Aorta (tissue), 5 donors: ENCODE measurements at places on chromosomes 3 and 15. TPM values are rescaled to one million over a fixed set of nuclear protein-coding genes. Genes with fewer than 3 reads are reported as not detected.

- no peak for DNase-seq
- peaks cover 1% of the 10 kb centered on the region for H3K36me3 ChIP-seq
- no peak overlapping the region for H3K27ac ChIP-seq
- no peak overlapping the region for H3K4me3 ChIP-seq
- H3K4me1 ChIP-seq, result no peaks in the 10 kb centered on the region
Measured at GRCh38 chr15:44482090-44482489, 54.7 kb downstream of the CTDSPL2 start.

DNA sequence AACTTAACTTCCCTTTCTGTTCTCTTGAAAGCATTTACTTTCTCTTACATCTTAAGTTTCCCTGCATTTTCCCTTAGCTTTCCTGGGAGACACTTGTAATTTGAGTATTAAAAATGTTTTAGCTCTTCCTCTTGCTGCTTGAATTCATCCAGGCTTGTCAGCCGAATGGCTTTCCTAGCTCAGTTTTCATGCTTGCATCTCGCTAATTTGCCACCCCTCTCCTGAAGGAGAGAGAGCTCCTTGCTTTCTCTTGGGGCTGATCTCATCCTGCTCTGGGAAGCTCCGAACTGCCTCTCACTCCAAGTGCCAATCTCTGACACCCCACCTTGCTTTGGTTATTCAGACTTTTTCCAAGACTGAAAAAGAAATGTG is 374.6 kb upstream of the TBL1XR1 start:
- DNase-seq, result no peak
- no peaks in the 10 kb centered on the region for H3K27me3 ChIP-seq
- peaks cover 2% of the 10 kb centered on the region for H3K4me1 ChIP-seq
- no peaks in the 10 kb centered on the region for H3K36me3 ChIP-seq
- no peak overlapping the region for H3K4me3 ChIP-seq
- no peak overlapping the region for H3K27ac ChIP-seq

DNA sequence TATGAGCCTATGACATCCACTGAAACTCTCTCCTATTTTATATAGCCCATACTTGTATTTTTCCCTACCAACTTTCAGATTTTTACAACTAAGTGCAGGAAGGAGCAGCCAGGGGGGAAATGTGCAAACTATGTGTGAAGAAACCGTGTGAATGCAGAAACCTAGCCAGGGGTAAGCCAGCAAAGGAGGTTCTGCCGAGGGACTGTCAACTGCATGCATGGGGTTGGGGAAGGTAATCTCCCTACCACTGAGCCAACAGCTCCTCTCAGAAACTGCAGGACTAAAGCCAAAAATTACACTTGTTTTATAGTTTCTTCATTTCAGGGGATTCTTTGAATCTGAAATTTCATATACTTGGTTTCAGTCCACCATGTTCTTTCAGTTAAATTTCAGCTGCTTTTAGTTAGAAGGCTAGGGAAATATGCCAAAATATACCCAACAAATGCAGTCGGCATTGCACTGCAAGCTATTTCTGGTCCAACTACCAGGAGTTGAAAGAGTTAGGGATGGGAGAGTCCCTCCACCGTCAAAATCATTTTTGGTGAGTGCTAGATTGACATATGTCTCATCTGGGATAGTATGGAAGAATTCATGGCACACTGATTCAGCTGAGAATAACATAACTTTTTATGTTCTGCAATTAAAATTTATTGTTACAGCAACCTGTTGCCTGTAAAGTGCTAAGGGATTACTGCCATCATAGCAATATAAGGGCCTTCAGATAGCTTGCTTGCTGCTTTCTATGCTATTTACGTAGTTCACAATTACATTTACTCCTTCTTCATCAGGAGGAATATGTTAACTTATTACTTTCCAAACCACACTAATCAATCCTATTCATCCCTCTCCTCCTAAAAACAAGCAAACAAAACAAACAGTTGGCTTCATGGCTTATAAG is 904.2 kb downstream of the ROBO1 start:
- H3K27ac ChIP-seq, result no peak overlapping the region
- no peaks in the 10 kb centered on the region for H3K27me3 ChIP-seq
- H3K4me1 ChIP-seq, result no peaks in the 10 kb centered on the region

Gene CCR1
- 21.5 TPM for total RNA-seq

DNA sequence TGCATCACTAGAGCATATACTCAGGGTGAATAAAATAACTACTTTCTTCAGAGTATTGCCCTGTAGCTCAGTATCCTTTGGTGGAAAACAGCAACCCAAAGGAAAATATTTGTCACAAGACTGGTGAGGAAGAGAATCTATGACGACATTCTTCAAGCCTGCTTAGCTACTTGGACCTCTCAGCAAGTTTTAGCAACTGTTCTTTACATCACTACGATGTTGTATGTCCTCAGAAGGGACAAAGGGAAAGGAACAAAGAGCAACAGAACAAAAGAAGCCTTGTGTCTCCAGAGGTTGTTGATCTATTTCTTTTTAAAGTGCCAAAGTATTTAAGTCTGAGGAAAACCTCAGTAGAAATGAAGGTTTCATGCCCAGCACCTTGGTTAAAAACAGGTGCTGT is 746.7 kb downstream of the NAALADL2 start:
- no peak overlapping the region for H3K4me3 ChIP-seq
- H3K36me3 ChIP-seq, result no peaks in the 10 kb centered on the region
- H3K27me3 ChIP-seq, result no peaks in the 10 kb centered on the region
- H3K4me1 ChIP-seq, result no peaks in the 10 kb centered on the region

DNA sequence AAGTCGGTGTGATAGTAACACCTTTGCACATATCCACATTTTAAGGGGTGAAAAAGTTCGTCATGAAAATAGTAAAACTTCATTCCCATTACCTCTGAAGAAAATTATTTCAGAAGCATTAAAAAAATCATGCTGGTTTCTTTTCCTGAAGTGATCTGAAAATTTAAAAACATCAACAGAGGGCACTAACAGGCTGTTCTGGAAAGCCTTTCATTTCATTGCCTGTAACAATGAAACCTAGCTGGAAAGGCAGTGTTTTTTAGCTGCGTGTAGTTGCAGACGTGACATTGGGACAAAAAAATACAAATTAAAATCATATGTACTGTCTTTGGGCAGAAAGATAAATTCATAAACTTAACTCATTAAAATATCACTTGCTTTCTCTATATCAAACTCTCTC is 993.8 kb downstream of the GBE1 start:
- no peaks in the 10 kb centered on the region for H3K27me3 ChIP-seq
- no peaks in the 10 kb centered on the region for H3K36me3 ChIP-seq
- H3K27ac ChIP-seq, result no peak overlapping the region
- DNase-seq, result no peak
- H3K4me3 ChIP-seq, result no peak overlapping the region

Gene ADIPOQ
- total RNA-seq, result 1.5 TPM

DNA sequence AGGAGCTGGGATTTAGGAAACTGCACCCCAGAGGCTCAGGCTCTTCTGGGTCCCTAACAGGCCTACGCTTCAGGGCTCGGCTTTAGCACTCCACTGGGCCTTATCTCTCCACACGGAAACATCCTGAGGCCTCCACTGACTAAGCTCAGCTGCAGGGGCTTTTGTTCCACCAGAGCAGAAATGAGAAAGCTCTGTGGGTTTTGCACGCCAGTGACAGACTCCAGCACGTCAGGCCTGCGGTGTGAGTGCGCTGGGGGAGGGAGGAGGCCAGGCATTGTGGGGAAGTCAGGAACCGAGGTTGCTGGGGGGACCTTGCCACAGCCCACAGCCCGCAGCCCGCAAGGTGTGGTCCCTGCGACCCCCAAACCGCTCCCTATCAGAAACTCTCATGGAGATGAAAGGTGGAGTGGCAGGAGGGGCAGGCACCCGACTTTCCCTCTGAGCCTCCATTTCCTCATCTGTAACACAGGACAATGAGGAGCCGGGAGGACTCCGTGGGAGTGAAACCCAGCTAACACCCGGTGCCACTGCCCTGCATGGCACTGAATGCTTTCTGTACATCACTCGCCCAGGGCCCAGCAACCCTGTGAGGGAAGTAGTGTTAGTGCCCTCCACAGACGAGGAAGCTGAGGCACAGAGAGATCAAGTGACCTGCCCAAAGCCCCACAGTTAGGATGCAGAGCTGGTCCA is 106.5 kb downstream of the TPRA1 start:
- no peak overlapping the region for H3K4me3 ChIP-seq
- H3K27ac ChIP-seq, result no peak overlapping the region
- H3K36me3 ChIP-seq, result no peaks in the 10 kb centered on the region

GRCh38 chr15:86663304-86663703 is 583.6 kb downstream of the AGBL1 start:
- H3K4me1 ChIP-seq, result no peaks in the 10 kb centered on the region
- DNase-seq, result no peak
- H3K27ac ChIP-seq, result no peak overlapping the region
- H3K27me3 ChIP-seq, result no peaks in the 10 kb centered on the region
- no peak overlapping the region for H3K4me3 ChIP-seq

- no peaks in the 10 kb centered on the region for H3K36me3 ChIP-seq
- no peaks in the 10 kb centered on the region for H3K4me1 ChIP-seq
- no peak overlapping the region for H3K27ac ChIP-seq
- no peak overlapping the region for H3K4me3 ChIP-seq
- H3K27me3 ChIP-seq, result no peaks in the 10 kb centered on the region
Measured at GRCh38 chr15:87818756-87819155, 437.8 kb downstream of the NTRK3 start.

DNA sequence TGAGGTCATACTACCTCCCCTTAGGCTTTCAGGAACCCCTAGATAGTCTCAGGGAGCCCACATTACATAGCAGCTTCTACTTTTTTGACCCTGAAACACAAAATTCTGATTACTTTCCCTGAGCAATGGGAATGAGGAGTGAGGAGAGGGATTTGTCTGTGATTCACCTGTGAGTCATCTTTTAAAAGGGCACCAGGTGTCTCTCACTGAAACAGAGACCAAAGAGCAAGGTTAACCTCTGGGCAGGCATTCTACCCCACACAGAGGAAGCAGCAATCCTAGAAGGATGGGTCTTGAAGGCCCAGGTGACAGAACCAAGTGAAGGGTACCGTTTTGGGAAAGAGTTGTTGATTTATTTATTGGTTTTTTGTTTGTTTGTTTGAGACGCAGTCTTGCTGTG is 31.1 kb upstream of the UBE2E2 start:
- no peak overlapping the region for H3K27ac ChIP-seq
- no peaks in the 10 kb centered on the region for H3K27me3 ChIP-seq
- no peaks in the 10 kb centered on the region for H3K36me3 ChIP-seq
- H3K4me3 ChIP-seq, result no peak overlapping the region

GRCh38 chr15:35963326-35963725 is 417.4 kb upstream of the DPH6 start:
- H3K36me3 ChIP-seq, result no peaks in the 10 kb centered on the region
- no peak overlapping the region for H3K27ac ChIP-seq
- no peaks in the 10 kb centered on the region for H3K4me1 ChIP-seq
- no peak overlapping the region for H3K4me3 ChIP-seq
- no peaks in the 10 kb centered on the region for H3K27me3 ChIP-seq
